ENCODE measurements at places on chromosomes 11 and 22.

DNA sequence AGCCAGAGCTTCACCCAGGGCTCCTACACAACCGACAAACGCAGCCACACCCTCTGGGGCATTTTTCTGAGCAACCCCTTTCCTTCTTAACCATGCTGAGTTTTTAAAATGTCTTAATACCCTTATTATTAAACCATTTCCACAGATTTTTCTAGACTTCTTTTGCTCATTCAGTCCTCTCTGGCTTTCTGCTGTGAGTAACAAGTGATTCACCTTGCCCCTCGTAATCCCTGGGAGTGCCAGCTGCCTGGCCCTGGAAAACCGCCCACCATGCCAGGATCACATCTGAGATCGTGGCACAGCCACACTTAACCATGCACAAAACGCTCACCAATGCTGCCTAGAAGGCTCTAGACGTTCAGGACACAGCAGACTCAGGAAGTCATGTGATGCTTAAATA lies 25.4 kb downstream of the YPEL1 start:
- no peak for DNase-seq

- DNase-seq = no peak
Measured at GRCh38 chr11:128573638-128574037, 13.7 kb downstream of the ETS1 start.

- no peak for DNase-seq
Measured at GRCh38 chr11:33185756-33186155, 24.5 kb upstream of the CSTF3 start.

DNA sequence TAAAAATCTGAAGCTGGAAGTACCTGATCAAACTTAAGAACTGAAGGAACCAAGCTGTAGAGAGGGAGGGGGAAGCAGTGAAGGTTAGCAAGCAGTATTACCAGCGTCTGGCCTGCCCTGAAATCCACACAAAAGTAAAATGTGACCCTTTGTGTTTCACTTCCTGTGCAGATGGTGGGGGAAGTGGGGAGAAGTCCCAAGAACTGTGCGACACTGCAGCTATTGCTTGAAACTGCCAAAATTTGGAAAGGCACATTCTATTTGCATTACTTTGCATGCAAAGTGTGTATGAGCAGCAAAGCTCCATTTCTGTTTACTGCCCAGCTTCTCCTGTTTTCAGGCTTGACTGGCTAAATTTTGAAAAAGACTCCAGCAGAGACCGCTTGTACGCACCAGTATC lies 72.1 kb upstream of the BMAL1 start:
- no peak for DNase-seq

DNA sequence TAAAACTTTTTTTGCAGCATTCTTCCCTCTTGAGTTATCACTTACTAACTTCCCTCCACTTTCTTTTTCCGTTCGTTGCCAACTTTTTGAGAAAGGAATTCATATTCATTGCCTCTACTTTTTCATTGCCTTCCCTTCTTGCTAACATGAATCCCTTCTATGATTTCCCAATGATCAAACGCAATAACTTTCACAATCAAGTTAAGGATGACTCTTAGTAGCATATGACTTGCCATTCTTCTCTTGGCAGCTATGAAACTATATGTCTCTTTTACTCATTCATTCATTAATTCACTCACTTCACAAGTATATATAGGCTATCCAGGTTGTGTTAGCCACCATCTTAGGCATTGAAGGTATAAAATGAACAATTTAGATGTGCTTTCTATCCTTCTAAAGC lies 16.6 kb upstream of the ARHGAP20 start:
- DNase-seq = no peak

DNA sequence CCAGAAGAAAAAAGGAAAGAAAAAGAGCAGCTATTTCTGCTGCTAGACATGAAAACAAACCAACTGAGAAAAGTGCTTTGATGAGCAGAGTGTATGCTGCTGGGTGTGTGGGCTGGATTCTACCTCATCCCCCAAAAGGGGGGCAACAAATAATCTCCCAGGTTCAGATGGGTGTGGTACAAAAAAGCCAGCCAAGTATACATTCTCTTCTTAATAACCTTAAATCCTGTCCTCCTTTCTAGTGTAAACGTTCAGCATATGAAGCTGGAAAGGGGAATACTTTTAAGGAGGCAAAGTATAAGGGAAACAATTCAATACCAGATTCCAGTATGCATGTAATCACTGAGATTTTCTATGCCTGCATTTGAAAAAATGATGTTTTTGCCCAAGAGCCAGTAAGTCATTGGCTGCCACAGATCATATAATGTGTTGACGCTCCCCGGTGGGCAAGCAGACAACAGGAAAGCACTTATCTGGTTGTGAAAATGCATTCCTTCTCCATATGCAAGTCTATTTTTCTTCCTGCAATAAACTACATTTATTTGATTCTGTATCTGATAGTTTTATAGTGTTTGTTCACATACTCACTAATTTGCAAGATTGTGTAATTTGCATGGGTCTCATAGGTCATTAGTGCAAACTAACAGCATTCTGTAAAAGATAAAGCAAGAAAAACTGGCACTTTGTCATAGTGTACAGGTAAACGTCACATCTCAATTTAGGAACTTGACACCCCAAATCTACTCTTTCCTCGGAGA lies 201.1 kb downstream of the CADM1 start:
- DNase-seq = no peak

GRCh38 chr11:20015101-20015500 lies 145.2 kb downstream of the DBX1 start:
- no peak for DNase-seq

GRCh38 chr11:104005234-104005855 lies 31.1 kb upstream of the DDI1 start:
- DNase-seq = no peak

- no peak for DNase-seq
Measured at GRCh38 chr11:13881226-13881905, 81.2 kb upstream of the SPON1 start.

- no peak for DNase-seq
Measured at GRCh38 chr11:1008803-1009145, 27.7 kb downstream of the MUC6 start.

- no peak for DNase-seq
Measured at GRCh38 chr11:10540546-10540914, 457 bp downstream of the RNF141 start.

GRCh38 chr22:41857155-41857859 lies 24.4 kb downstream of the SREBF2 start:
- DNase-seq = peak; percentile 37

- no peak for DNase-seq
Measured at GRCh38 chr11:21475276-21475675, 717.6 kb upstream of the ANO5 start.

- no peak for DNase-seq
Measured at GRCh38 chr11:93772123-93772522, 12.0 kb upstream of the MED17 start.

DNA sequence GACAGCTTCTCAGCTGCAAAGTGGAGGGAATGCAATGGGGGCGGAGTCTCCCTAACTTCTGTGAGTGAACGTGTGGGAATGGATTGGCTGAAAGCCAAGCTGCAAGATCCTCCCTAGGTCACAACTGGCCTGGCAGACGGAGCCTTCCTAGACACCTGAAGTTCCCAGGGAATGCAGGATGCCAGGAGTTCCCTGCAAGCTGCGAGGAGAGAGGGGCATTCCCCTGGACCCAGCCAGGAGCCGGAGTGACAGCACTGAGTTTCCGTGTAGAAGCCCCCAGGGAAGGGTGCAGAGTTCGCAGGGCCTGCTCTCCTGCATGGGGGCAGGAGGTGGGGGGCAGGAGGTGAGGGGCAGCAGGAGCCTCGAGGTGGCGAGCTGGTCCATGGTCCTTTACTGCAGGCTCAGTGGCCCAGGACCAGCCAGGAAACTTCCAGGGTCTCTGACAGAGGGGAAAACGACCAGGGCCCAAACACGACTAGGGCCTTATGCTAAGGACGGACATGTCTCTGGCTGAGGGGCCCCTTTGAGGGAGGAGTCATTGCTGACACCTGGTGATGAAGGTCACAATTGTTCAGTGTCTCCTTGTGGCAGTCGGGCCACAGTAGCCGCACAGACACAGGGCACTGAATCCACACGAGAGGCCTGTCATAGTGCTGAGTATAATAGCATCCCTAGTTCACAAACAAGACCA lies 141.4 kb downstream of the FBXO7 start:
- DNase-seq = no peak

- DNase-seq = no peak
Measured at GRCh38 chr22:38125751-38126201, 15.3 kb upstream of the BAIAP2L2 start.

- no peak for DNase-seq
Measured at GRCh38 chr11:98512938-98513337, 507.8 kb upstream of the CNTN5 start.

GRCh38 chr22:36381513-36382128 lies 6.1 kb downstream of the MYH9 start:
- DNase-seq = no peak

GRCh38 chr11:74019104-74019738 lies 10.3 kb upstream of the UCP3 start:
- DNase-seq = no peak

DNA sequence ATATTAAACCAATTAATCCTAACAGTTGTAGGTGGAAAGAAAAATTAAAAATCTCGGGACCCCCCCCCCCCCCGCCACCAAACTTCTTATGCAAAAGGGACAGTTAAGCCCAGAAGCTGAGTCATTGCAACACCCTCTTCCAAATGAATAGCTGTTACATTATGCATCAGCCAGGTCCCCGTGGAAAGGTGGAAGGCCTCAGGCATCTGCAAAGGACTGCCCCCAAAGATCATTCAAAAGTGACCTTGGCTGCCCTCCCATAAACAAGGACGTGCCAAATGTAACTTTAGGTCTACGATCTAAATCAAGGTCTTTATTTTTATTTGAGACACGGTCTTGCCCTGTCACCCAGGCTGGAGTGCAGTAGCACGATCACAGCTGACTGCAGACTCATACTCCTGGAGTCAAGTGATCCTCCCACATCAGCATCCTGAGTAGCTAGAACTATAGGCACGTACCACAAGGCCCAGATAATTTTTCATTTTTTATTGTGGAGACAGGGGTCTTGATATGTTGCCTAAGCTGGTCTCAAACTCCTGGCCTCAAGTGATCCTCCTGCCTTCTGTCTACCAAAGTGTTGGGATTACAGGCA lies 22.8 kb downstream of the SYN3 start:
- no peak for DNase-seq

DNA sequence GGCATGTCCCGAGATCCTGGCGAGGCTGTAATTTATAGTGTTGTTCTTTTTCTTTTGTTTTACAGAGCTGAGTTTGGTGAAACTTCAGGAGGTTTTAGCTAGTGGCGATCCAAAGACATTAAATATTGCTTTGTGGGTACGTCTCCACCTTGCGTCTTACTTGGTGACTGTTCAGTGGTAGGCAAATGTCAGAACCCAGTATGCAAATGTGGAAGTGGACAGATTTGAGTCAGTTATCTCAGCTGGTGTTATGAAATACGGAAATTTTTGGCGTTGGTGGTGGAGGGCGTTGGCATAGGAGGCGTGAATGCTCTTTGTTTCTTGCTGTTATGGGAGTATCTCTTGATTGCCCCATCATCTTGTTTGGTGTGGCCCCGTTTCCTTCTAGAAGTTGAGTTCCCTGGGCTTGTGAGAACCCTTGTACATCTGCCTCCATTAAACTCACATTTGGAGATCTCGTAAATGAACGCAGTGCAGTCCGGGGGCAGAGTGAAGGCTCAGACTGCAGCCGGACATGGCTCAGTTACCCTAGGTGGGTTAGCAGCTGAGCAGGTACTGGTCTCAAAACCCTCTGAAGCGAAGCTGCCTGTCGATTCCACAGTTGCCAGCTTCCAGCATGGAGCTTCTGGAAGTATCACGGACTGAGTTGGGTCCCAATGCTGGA lies 39.9 kb downstream of the PTPRJ start:
- no peak for DNase-seq

GRCh38 chr22:36323855-36324331 lies 63.9 kb downstream of the MYH9 start:
- no peak for DNase-seq

Data from stimulated activated CD8-positive, alpha-beta memory T cell treated with anti-CD3 and anti-CD28 coated beads, Interleukin-4, amount 100 ng/mL, for 1 hour (primary cell).